Left lung (tissue), 14 donors: ENCODE measurements at places on chromosomes 2 and 18. TPM values are rescaled to one million over a fixed set of nuclear protein-coding genes. Genes with fewer than 3 reads are reported as not detected.

GRCh38 chr2:163441603-163442002 lies 294.2 kb downstream of the FIGN start:
- no peak overlapping the region for H3K27ac ChIP-seq
- H3K27me3 ChIP-seq, result no peaks in the 10 kb centered on the region
- no peak for DNase-seq
- no peaks in the 10 kb centered on the region for H3K4me1 ChIP-seq
- H3K36me3 ChIP-seq, result no peaks in the 10 kb centered on the region
- no peak overlapping the region for H3K4me3 ChIP-seq

GRCh38 chr2:171389325-171389724 lies 44.5 kb downstream of the METTL8 start:
- no peaks in the 10 kb centered on the region for H3K4me1 ChIP-seq
- no peak for DNase-seq
- no peak overlapping the region for H3K4me3 ChIP-seq
- H3K27me3 ChIP-seq, result no peaks in the 10 kb centered on the region
- no peak overlapping the region for H3K27ac ChIP-seq
- H3K36me3 ChIP-seq, result no peaks in the 10 kb centered on the region

GRCh38 chr2:167616997-167617396 lies 630.4 kb downstream of the STK39 start:
- no peak for DNase-seq
- H3K4me3 ChIP-seq, result no peak overlapping the region
- H3K36me3 ChIP-seq, result no peaks in the 10 kb centered on the region
- no peaks in the 10 kb centered on the region for H3K4me1 ChIP-seq
- H3K27me3 ChIP-seq, result no peaks in the 10 kb centered on the region

DNA sequence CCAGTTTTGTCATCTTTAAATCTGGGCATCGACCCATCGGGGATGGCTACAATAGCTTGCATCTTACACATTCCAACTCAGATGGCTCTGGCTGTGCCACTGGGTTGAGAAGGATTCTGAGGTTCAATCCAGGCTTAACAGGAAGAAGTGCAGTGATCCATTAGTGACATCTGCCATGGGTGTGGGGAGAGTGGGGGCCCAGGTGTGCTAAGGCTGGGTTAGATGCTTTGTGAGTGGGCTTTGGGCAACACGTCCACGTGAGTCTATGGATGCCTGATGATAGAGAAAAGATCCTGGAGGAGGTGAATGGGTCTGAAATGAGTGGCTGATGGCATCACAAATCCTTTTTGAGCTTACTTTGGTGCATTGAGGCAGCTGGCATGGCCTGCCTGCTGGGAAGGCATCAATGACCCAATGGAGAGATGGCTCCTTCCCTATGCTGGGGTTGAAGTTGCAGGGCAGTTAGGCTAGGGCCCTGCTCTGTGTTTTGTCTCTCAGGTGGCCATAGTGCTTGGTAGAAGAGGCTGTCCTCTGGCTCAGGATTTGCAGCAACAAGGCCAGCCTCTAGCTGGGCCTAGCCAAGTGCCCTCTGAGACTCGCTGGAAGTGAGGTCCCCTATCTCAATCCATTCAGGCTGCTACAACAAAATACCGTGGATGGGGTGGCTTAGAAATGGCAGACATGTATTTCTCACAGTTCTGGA lies 56.7 kb downstream of the HS1BP3 start:
- no peaks in the 10 kb centered on the region for H3K27me3 ChIP-seq
- DNase-seq, result no peak
- no peak overlapping the region for H3K4me3 ChIP-seq
- no peaks in the 10 kb centered on the region for H3K36me3 ChIP-seq
- H3K4me1 ChIP-seq, result peaks cover 69% of the 10 kb centered on the region

DNA sequence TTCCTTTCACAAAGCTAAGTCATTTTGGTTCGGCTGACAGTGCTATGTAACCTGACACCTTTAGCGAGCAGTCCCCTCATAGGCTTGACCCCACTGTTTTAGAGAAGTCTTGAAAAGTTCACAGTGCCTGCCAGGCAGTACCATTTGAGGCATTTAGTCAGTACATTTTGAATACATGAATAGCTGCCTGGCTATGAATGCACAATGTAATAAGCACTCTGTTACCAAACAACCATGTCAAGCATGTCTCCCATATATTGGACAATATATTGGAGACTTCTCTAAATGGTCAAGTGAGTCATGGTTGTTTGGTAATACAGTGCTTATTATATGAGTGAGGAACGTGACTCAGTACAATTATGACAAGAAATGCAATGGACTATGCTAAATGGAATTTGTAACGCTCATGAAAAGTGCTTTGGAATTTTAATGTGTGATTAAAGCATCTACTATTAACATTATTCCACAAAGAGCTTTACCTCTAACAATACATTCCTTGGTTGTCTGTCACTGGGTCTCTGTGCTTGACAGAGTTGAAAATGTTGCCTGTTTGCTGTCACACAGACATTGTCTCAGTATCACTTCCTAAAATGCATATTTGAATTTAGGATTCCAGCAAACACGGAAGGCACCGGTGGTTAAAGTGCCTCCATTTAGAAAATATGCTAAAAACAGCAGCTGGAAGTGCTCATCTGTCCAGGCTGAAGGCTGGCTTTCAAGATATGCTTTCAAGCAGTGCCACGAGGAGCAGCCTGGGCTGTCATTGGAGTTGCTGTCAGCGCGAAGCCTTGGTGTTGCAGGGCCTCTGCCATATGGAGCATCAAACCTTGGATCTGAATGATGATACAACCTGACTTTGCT lies 458.6 kb downstream of the FBXO15 start:
- H3K27ac ChIP-seq, result no peak overlapping the region
- H3K4me3 ChIP-seq, result no peak overlapping the region
- DNase-seq, result no peak
- no peaks in the 10 kb centered on the region for H3K27me3 ChIP-seq
- no peaks in the 10 kb centered on the region for H3K36me3 ChIP-seq

KIF5C gene
- 0.96 TPM for total RNA-seq

ZNF521 gene
- total RNA-seq, result 30.2 TPM
